HCT116 (cell line): ENCODE measurements at places on chromosomes 6 and 20. TPM values are rescaled to one million over a fixed set of nuclear protein-coding genes. Genes with fewer than 3 reads are reported as not detected.

Gene HEY2
- not detected for total RNA-seq

Gene PACSIN1
- total RNA-seq, result 5.0 TPM

Gene B3GAT2
- total RNA-seq, result not detected

Gene DEFB124
- total RNA-seq, result not detected

Gene MATN4
- total RNA-seq, result 0.64 TPM

Gene IRAK1BP1
- total RNA-seq, result 5.4 TPM

Gene ROMO1
- 167 TPM for total RNA-seq

Gene CRISP3
- not detected for total RNA-seq

Gene CLPSL1
- total RNA-seq, result not detected

Gene C20orf204
- total RNA-seq, result 2.5 TPM

Gene BPIFB1
- 0.17 TPM for total RNA-seq

Gene VGLL2
- not detected for total RNA-seq

Gene PRR18
- not detected for total RNA-seq

Gene RNF182
- total RNA-seq, result 6.5 TPM

Gene GABRR1
- not detected for total RNA-seq

Gene SIRPD
- total RNA-seq, result not detected

Gene GSTA3
- total RNA-seq, result not detected

Gene PAX1
- total RNA-seq, result not detected

Gene BTNL2
- not detected for total RNA-seq

Gene TP53TG5
- 0.76 TPM for total RNA-seq

Gene GCNT2
- total RNA-seq, result 0.74 TPM

Gene ALDH5A1
- 10.0 TPM for total RNA-seq

Gene CCR6
- not detected for total RNA-seq

Gene EFCAB8
- 0.42 TPM for total RNA-seq
